T-helper 22 cell (primary cell): ENCODE measurements at places on chromosomes 2 and 18.

GRCh38 chr2:121480826-121481225 is 49.9 kb upstream of the RNU4ATAC start:
- no peak for DNase-seq

GRCh38 chr2:108101481-108101880 is 115.2 kb downstream of the SLC5A7 start:
- DNase-seq: no peak

DNA sequence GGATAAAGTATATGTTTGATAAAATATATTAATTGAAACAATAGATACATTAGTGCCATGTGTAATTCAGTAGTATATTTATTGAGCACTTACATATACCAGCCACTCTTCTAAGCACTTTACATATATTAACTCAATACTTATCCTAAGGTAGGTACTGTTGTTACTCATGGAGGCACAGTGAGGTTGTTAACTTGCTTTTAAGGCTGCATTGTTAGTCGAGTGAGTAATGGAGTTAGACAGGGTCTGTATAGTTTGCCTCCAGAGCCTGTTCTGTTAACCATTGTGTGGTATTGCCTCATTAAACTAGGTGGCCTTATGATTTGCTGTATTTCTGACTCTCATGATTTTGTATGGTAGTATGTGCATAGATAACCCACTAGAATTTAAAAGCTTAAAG is 44.2 kb downstream of the LCLAT1 start:
- DNase-seq: no peak

DNA sequence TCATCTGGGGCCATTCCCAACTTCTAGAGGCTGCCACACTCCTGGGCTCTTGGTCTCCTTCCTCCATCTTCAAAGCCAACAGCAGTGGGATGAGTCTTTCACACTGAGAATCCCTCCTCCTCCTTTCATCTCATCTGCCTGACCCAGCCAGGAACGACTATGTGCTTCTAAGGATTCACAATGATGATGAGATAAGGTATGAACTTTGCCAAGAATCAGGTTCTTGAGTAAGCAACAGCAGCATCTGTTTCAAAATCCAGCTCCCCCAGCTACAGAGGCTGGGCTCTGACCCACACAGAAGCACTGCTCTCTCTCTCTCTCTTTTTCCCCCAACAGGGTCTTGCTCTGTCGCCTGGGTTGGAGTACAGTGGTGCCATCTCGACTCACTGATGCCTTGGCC is 46.4 kb downstream of the TIMM21 start:
- no peak for DNase-seq

DNA sequence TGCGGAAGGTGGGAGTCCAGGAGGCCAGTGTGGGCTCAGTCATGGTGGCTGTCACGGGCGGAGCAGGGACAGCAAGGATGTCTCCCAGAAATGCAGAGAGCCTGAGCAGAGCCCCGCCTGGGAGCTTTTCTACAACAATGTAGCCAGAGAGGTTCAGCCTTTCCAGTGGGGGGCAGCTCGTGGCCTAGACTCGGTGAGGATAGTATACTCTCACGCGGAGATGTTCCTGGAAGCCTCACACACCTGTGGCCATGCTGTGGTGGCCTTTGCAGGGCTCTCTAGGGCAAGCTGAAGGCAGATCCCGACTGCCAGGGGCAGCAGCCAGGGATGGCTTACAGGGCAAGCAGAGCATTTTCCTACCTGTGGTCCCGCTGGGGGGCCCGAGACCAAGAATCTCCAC is 244.1 kb downstream of the LDLRAD4 start:
- no peak for DNase-seq

DNA sequence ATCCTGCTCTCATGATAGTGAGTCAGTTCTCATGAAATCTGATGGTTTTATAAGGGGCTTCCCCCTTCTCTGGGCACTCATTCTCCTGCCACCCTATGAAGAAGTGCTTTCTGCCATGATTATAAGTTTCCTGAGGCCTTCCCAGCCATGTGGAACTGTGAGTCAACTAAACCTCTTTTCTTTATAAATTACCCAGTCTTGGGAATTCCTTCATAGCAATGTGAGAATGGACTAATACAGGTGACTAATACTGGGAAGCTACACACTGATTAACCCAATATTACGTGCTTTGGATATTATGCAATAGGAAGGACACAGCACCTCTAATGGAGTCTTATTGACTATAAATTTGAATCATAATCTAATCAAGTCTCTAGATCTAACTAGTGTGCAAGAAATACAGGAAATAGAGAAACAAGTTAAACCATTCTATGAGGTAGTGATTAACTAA is 107.2 kb upstream of the ETAA1 start:
- no peak for DNase-seq

DNA sequence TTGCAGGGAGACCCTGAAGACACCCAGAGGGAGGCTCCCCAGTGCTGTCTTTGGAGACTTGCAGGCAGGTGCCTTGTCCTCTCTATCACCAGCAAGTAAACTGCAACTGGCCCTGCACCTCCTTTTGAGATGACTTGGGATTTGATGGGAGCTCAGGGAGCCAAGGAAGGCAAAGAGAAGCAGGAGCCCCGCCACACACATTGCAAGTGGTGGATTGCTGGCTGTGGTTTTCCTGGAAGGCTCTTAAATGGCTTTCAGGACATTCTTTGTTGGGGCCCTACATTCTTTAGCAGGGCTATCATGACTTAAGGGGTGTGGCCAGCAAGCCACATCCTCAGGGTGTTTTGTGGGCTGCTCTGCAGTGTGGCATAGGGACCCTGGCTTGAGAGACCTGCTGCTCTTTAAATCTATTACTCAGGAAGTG is 39.9 kb upstream of the CDC42EP3 start:
- no peak for DNase-seq

- DNase-seq: no peak
These were observed 1.9 kb downstream of the CNGA3 start for GRCh38 chr2:98348066-98348561.
